GM20000 (cell line): ENCODE measurements at places on chromosomes 5 and 9.

DNA sequence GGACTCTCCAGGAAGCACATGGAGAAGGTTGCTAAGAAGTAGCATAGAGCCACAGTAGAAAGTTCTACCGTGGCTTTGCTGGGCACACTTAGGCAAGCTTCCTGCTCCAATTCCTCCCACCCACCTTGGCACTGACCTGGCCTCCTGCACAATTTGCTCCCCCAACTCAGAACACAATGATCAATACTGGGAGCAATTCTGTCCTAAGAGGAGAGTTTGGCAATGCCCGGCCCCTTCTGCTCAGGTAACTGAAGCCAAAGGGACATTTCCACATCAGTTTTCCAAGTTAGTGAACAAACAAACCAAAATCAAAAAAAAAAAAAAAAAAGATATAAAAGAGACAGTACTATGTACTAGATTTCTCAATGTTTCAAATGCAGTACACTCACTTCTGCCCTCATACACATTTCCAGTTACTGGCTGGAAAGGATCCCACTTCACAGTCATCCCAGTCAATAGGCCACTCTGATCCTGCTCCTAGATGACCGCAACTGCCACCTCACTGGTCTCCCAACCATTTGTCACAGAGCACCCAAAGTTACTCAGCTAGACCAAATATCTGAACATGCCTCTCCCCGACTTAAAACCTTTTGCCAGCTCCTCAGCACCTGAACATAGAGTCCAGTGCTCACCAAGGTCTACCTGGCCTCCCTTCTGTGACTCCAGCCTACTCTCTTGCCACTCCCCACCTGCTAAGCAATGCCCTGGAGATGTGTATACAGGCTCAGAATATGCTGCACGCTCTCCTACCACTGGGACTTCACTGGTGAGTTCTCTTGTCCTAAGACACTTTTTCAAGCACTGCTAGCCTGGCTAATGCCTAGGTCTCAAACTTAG lies 21.3 kb downstream of the ABCA1 start:
- no peak for DNase-seq

GRCh38 chr5:160959804-160960203 lies 107.8 kb upstream of the ATP10B start:
- no peak for DNase-seq

- DNase-seq: no peak
Observed at GRCh38 chr9:83599071-83599470, 23.9 kb upstream of the IDNK start.

GRCh38 chr5:173329491-173330337 lies 1.5 kb upstream of the STC2 start:
- DNase-seq: peak; percentile 88

- DNase-seq: no peak
Observed at GRCh38 chr5:124231802-124232201, 514.6 kb downstream of the ZNF608 start.

GRCh38 chr9:69857131-69857530 lies 36.5 kb downstream of the CFAP95 start:
- DNase-seq: no peak

- no peak for DNase-seq
Observed at GRCh38 chr9:70297141-70297540, 38.4 kb downstream of the SMC5 start.

DNA sequence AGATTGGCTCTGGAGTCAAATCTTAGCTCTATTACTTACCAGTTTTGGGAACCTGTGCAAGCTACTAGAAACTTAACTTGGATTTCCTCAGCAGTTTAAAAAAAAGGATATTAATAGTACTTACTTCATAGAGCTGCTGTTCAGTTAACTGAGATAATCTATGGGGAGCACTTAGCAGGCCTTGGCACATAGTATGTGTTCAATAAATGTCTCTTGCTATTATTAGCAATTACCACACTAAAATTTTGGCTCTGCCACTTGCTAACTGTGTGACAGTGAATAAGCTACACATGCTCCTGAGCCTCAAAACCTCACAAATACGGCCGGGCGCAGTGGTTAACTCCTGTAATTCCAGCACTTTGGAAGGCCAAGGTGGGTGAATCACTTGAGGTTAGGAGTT lies 55.9 kb downstream of the CDK5RAP2 start:
- no peak for DNase-seq

DNA sequence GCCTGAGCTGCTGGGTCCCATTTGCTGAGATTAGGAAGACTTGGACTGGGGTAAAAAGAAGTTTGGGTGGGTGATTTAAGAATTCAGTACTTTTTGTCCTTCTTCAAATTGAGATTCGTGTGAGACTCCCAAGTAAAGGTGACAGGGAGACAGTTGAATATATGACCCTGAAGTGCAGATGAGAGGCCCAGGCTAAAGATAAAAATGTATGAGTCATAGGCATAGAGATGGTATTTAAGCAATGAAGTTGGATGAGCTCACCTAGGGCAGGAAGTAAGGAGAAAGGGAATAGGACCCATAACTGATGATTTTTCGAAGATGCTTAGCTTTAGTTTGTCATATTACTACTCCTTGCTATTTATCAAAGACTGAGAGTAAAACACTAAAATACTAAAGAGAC lies 255.9 kb upstream of the ADRA1B start:
- DNase-seq: no peak

DNA sequence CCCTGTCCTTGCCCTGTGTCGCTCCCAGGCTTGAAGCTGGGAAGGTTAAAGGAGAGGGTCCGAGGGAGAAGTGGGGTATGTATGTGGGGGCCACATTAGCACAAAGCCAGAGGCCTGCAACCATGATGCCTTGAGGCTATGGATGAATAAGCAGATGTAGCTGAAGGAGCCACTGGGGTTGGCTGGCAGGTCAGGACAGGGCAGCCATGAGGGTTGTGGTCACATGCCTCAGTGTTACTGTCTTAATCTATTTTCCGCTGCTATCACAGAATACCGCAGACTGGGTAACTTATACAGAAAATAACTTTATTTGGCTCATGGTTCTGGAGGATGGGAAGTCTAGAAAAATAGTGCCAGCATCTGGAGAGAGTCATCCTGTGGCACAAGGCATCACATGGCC lies 9.2 kb upstream of the GRHPR start:
- DNase-seq: no peak

GRCh38 chr9:109992293-109992692 lies 212.3 kb downstream of the PALM2AKAP2 start:
- DNase-seq: no peak

DNA sequence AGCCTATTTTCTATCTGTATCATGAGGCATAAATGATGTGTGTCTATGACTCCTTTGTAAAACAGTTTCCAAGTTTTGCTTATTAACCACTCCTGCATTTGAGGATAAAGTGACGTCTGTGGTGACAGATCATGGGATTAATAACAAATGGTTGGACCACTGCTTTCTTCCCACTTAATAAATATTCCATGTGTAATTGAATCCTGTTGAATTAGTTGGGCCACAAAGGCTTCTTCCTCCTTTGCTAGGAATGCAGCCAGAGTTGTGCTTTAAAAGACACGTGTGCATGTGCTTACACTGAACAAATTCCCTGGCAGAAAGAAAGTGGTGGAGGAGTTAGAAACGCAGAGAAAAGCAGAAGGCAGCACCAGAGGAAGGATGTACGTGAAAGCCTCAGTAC lies 150.2 kb downstream of the ACTBL2 start:
- DNase-seq: no peak

DNA sequence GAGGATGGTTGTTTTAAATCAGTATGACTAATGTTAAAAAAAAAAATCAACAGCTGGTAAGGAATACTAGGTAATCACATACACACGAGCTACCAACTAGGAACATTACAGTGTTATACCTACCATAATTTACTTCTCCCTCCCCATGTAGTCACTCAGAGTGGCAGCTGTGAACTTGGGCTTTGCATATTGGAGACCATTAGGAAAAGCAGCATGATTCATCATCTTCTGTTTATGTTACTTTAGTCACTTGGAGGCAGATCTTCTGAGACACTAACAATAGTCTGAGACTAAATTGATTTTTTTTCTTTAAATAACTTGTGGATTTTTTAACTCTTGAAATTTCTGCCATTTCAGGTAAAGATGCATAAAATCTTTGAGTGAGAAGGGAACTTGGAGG lies 141.5 kb upstream of the NR4A3 start:
- DNase-seq: no peak

DNA sequence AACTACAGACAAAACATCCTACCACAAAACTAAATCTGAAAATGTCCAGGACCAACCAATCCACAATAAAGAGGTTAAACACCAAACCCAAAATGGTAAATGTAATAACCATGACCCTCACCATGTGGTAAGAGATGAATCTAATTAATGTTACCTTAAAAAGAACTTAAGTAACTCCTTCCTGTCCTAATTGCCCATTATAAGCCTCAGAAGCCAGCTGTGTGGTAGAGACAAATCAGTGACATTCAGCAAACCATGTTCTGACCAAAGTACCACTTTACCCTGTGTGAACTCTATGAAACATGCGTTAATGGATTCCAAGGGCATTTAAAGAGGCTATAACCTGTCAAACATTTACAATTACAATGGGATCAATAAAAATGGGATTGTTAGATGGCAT lies 25.0 kb downstream of the LPAR1 start:
- no peak for DNase-seq

DNA sequence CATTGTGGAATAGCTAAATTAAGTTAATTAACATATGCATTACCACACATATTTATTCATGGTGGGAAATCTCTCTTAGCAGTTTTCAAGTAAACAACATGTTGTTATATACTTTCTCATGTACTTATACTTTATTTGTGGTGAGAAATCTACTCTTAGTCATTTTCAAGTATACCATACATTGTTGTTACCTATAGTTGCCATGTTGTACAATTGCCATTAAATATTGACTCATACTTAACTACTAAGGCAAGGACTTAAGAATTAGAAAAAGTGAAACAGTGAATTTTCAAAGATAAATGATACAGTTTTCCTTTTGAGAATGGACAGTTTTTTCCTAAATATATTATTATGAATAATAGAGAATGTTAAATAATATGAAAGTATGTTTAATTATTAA lies 27.7 kb downstream of the UGCG start:
- DNase-seq: no peak

GRCh38 chr9:95363051-95363841 lies 45.7 kb upstream of the FANCC start:
- DNase-seq: no peak

GRCh38 chr5:22644859-22645258 lies 208.3 kb downstream of the CDH12 start:
- DNase-seq: no peak

DNA sequence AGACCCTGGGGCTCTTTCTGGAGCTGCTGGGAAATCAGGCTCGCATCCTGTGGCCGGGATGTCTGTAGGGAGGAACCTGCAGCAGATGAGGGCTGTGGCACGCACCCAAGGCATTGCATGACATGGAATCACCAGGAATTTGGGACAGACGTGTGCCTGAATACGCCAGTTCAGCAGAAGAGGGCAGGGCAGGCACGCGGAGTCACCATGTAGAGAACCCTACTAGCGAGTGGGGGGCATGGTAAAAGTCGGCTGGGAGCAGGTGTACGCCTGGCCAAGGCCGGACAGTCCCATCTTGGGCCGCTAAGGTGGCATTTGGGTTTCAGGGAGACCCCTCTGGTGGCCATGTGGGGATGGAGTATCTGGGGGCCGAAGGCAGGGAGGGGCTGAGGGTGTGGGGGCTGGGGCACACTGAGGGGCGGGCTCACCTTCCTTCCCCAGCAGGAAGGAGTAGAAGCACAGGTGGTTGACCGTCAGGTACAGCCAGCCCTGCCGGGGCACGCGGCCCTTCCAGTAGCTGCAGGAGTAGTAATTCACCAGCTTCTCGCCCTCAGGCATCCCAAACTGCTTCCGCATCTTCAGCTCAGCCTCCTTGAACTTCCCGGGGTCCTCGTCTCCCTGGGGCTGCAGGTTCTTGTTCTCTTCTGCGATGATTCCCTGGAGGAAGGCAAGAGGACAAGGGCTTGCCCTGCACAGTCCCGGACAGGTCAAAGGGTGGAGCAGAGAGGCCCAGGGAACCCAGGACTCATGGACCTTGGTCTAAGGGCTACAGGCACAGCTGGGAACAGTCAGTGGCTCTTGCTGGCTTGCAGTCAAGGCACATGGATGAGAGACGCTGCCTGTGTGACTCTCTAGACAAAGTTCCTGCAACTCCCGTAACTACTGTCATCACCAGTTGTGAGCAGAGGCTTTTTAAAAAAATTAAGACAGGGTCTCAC lies 13.5 kb downstream of the TBC1D9B start:
- DNase-seq: no peak

DNA sequence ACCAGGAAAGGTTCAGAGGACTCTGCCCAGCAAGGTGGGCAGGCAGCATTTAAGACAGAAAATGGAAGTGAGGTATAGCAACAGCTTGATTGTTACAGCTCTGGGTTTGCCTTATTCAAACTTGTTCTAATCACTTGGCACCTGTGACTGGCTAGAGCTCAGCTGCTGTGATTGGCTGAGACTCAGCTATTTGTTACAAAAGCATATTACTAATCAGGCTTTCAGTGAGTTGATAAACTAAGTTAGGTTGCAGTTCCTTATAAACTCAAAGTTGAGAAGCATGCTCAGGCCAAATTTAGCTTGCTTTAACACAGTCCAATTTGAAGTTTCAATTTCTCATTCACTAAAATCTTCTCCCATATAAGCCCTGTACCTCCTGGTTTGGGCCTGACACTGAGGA lies 56.3 kb downstream of the GDA start:
- DNase-seq: peak; percentile 21

DNA sequence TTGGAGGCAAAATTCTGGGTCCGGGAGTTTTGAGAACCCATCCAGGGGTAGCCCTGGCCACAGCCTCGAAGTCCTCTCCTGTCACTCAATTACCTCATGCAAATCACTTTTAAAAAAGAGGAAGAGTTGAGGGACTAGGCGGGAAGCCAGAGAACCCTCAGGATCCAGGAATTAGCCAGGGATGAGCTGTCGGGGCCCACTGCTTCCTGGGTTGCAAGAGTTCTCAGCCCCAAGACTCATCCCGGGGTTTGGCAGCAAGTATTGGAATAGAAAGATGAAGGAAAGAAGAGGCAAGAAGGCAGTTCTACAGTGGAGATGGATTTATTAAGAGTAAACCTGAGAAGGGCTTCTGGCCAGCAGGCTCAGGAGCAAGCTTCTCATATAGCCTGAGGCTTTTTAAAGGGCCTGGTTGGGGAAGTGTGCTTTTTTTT lies 25.6 kb downstream of the C9orf50 start:
- DNase-seq: no peak

DNA sequence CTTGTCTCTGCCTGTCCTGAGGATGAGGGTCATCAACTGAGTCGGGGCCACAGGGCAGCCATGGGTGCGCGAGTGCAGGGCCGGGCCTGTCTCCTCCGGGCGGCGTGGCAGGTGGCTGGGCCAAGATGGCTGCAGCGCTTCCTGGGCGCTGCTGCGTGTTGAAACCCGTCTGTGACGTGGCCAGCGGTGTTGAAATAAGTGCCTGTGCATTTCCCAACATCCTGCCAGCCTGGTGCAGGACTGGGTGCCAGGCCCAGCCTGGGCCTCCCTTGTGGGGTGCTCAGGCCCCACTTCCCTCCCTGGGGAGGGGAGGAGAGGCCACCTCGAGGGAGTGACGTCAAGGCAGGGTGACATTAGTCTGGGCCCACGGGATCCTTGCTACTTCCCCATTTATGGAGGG lies 45.5 kb downstream of the RXRA start:
- no peak for DNase-seq
